ENCODE measurements at places on chromosomes 1 and 21. TPM values are rescaled to one million over a fixed set of nuclear protein-coding genes. Genes with fewer than 3 reads are reported as not detected.

The RPL22 gene
- polyA plus RNA-seq, result 434 TPM

GRCh38 chr1:29820401-29820800, 584.1 kb downstream of the PTPRU start:
- H3K36me3 ChIP-seq, result no peaks in the 10 kb centered on the region
- H3K27me3 ChIP-seq, result no peaks in the 10 kb centered on the region
- H3K4me1 ChIP-seq, result no peaks in the 10 kb centered on the region
- no peak overlapping the region for H3K4me3 ChIP-seq
- H3K27ac ChIP-seq, result no peak overlapping the region

DNA sequence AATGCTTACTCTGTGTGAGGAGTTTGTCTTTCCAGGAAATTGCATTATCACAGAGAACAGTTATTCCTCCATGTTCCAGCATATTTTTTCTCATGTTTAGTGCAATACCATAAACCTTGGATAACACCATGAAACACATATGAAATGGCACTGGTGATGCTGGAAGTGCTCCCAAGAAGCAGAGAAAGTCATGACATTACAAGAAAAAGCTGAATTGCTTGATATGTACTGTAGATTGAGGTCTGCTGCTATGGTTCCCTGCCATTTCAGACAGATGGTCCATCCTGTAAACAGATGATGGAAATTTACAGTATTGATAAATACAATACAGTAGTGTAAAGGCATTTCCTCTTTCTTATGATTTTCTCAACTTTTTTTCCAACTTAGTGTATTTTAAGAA, 422.1 kb downstream of the LRRIQ3 start:
- no peaks in the 10 kb centered on the region for H3K27me3 ChIP-seq
- H3K36me3 ChIP-seq, result no peaks in the 10 kb centered on the region
- no peak overlapping the region for H3K4me3 ChIP-seq
- DNase-seq, result no peak
- no peak overlapping the region for H3K27ac ChIP-seq

- no peak for DNase-seq
- H3K4me3 ChIP-seq, result no peak overlapping the region
- H3K27me3 ChIP-seq, result no peaks in the 10 kb centered on the region
Observed at GRCh38 chr1:211893260-211893659, 62.7 kb upstream of the LPGAT1 start.
